Fibroblast of upper back skin (primary cell): ENCODE measurements at places on chromosomes 4 and X.

DNA sequence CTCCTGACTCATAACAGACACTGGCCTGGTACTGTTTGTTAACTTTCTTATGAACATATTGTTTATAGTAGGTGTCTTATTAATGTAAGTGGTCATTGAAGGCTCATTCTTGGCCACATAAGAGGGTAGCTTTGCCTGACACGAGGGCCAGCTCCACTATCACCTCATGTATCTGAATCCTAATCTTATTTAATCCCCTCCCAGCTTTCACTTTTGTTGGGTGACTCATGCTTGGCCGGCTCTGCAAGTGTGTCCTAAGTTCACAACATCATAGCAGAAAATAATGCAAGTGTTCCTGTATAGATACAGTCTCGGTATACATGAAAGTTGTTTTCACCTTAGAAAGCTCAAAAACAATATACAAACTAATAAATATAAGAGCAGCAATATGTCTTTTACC lies 283.8 kb downstream of the IQCM start:
- no peak for DNase-seq

- no peak for DNase-seq
These were observed 216.6 kb upstream of the SLC7A11 start for GRCh38 chr4:138458751-138459150.

DNA sequence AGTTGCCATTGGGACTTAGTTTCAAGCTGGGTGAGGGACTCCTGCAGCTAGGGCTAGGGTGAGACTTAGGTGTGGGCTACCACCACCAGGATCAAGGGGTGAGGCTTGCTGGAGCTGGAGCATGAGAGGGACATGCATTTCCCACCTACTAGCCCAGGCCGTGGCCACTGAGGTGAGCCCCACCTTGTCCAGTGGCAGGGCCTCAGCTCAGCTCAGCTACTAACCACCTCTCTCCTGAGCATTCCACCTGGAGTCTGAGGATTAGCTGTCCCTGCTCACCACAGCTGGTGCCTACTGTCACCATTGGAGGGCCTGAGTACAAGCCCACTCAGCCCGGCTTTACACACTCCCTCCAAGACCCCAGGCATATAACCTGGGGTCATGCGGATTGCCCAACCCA lies 62.6 kb upstream of the MAGEH1 start:
- DNase-seq, result no peak

DNA sequence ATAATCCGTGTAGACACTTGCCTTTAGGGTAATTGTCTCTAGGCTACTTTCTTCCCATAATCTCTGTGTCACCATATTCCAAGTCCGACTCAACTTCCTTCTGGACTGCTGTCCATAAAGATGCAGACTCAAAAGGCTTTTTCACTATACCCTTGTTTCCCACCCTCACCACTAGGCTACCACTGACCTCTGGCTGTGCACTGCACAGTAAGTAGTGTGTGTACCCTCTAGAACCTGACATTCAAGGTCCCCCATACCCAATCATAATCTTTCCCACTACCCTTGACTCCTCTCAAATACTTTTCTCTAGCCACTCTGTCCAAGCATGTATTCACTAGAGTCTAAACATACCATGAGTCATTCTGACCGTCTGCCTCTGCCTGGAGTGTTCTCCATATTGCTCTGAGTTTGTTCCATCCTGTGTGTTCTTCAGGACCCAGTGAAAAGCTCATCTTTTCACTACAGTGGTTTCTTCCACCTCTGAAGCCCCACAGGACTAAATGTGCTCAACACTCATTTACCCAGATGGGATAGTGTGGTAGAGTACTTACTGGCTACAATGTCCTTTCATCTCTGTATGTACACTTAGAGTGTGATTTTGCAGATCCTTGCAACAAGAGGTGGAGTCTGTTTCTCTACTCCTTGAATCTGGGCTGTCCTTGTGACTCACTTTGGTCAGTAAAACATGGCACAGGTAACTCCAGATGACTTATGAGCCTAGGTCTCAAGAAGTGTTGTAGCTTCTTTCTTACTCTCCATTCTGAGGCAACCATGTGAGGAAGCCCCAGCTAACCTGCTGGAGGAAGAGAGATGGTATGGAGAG lies 17.4 kb downstream of the JADE3 start:
- DNase-seq, result peak; percentile 55

DNA sequence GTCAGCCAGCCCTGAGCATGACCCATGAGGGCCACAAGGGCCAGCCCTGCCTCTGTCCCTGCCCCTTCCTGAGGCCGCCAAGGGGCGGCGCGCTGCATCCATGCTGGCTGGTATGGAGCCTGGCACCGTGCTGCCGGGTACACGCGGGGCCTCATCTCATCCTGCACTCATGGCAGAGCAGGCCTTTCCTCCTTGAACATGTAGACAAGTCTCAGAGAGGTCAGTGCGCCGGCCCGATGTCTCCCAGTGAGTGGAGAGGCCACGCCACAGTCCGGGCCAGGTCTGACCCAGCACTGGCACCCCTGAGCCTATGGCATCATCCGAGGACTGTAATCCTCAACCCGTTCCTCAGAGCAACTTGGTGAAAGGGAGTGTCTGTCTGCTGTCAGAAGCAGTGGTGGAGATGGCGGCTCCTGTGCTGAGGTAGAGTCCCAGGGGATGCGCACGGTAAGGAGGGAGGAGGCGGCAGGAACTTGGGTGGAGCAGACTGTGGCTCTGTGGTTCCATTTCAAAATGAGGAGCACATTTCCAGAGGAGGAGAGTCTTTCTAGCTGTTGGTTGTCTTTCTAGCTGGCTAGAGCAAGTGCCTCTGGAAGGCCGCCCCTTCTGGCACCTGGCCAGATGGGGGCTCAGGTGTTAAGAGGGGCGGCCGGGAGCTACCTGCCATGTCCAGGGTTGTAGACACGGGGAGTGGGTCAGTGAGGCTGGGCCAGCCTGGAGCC lies 32.8 kb downstream of the TRMT44 start:
- DNase-seq, result no peak

- DNase-seq, result peak; percentile 44
These were observed 3.7 kb upstream of the BEX4 start for GRCh38 chrX:103211012-103211715.

- DNase-seq, result no peak
These were observed 23.6 kb upstream of the HGFAC start for GRCh38 chr4:3418029-3418762.

GRCh38 chrX:129759576-129760061 lies 20.1 kb upstream of the SASH3 start:
- DNase-seq, result peak; percentile 82

GRCh38 chrX:12034741-12035140 lies 103.5 kb upstream of the FRMPD4 start:
- no peak for DNase-seq

DNA sequence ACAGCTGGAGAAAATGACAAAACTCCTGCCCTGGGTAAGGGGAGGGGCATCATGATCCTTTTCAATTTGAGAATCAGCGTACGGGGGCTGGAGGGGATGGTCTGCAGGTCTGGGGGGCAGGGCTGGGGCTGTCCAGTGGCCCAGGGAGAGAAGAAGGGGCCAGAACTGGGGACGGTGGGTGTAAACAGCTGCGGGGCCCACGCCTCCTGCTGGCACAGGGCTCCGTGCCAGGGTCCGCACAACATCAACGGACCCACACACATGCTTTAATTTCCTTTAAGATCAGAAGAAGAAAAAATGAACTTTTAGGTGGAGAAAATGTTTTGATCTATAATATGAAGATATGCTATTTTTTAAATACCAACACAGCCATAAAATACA lies 52.1 kb downstream of the PSAPL1 start:
- DNase-seq, result no peak

GRCh38 chr4:84484236-84484635 lies 14.9 kb downstream of the NKX6-1 start:
- DNase-seq, result no peak

DNA sequence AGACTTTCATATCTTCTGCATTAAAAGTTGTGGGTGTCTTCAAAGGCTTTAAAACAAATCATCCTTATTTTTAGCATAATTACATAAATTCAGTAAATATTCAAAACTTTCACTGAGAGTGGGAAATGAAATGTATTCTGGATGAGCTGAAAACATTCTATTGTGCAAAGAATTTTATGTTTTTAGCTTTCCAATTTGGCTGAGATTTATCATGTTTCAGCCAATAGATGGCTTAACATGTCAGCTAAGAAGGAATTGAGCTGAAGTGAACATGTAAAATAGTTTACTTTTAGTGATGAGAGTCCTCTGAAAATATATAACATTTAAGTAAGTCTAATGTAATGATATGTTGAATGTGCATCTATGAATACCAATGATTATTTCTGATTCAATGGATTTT lies 213.5 kb upstream of the GIMD1 start:
- DNase-seq, result no peak

- DNase-seq, result no peak
These were observed 593.8 kb downstream of the SMARCA1 start for GRCh38 chrX:128929271-128930057.

DNA sequence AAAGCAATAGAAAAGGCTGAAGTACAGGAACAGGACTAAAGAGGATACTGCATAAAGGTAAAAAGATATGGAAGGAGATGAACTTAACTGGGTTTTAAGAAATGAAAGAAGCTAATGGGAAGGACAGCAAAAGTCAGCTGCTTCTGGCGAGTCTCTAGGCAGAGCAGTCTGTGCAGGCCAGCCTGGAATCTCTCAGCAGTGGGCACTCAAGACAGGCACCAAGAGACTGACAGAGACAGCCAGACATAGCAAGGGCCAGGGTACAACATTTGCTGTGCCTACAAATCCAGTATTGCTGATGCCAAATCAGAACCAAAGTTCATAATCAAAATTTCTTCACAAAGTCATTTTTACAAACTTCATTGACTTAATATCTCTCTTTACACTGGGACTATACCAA lies 62.4 kb downstream of the SPOCK3 start:
- DNase-seq, result no peak

- no peak for DNase-seq
These were observed 25.6 kb upstream of the MXD4 start for GRCh38 chr4:2287594-2287915.

GRCh38 chrX:78213331-78213730 lies 73.9 kb upstream of the TAF9B start:
- no peak for DNase-seq

DNA sequence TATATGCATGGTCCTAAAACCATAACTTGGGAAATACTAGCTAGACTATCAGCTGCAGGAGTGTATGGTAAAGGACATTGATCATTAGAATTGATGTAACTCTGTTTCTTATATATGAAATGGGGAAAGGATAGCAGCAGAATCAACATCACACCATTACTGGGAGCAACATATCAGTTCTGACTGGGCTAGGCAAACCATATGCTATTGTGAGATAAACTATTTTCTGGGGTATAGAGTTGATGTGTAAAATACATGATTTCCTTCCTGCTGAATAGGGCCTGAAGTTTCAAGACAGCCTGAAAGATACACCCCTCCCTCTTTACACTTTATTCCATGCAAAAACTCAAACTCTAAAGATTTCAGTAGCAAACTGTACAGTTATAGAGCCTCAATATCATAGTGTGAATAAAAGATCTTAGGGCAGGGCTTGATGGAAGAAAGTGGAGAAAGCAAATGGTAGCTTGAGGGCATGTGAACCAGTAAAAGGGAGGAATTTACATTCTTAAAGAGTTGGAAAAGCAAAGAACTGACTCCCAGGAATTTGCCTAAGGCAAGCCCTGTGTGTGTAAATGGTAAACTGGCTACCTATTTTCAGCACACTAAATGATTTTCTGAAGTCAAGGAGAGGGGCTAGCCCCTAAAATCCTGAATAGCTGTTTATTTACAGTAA lies 404.1 kb downstream of the MAPK10 start:
- DNase-seq, result no peak

DNA sequence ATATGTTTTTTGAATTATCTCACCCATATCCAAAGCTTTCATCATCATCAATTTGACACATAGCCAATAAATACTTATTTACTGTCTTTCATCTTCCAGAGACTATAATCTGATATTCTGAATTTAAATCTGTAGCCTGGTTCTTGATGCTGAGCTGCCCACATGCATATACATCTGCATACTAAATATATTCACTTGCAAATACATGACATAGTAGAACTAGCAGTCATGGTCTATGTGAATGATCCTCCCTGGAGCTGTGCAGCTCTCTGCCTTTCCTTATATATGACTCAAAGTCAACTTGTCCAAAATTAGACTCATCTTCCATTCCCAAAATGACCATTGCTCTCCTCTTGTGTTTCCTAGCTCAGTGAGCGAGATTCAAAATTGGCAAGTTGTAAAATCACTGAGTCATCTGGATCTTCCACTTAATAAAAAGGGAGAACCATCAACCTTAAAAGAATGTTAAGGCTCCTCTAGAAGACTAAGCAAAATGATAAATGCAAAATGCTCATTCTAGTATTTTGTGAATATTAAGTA lies 448.2 kb downstream of the PPARGC1A start:
- DNase-seq, result peak; percentile 6

- peak; percentile 22 for DNase-seq
These were observed 7.9 kb downstream of the FAM13A start for GRCh38 chr4:89048906-89049601.

GRCh38 chr4:97317201-97317600 lies 826.1 kb downstream of the STPG2 start:
- DNase-seq, result no peak
